ENCODE measurements at places on chromosomes 4 and X.

GRCh38 chrX:128020701-128021100 is 31.5 kb downstream of the ACTRT1 start:
- no peak for DNase-seq

DNA sequence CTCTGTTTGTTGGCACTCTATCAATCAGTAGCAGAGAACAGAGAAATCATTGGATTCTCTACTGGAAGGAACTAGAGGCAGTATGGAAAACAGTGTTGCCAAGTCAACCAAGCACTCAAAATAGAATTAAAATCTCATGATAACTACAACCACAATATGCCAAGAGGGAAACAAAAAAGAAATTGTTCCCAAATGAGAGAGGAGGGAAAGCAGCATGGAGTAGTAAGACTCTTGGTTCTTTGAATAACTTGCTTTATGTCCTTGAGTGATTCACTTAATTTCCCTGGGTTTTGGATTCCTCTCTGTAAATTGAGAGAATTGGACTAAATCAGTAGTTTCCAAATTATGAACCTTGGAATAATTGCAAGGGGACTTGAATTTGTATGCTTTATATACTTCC is 285.5 kb upstream of the ANKRD50 start:
- no peak for DNase-seq

GRCh38 chr4:7199771-7200441 is 7.6 kb downstream of the SORCS2 start:
- no peak for DNase-seq

DNA sequence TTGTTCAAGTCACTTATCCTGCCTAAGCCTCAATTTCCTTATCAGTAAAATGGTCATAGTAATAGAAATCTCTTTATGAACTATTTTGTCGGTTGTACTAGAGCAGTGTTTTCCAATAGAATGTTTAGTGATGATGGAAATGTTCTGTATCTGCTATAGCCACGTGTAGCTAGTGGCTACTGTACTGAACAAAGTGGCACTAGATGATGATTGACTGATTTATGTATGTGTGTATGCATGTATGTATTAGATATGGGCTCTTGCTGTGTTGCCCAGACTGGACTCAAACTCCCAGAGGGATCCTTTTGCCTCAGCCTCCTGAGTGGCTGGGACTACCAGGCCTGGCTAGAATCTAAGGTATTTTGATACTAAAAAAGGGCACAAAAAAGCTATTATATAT is 24.7 kb upstream of the SLC9B1 start:
- DNase-seq: no peak

DNA sequence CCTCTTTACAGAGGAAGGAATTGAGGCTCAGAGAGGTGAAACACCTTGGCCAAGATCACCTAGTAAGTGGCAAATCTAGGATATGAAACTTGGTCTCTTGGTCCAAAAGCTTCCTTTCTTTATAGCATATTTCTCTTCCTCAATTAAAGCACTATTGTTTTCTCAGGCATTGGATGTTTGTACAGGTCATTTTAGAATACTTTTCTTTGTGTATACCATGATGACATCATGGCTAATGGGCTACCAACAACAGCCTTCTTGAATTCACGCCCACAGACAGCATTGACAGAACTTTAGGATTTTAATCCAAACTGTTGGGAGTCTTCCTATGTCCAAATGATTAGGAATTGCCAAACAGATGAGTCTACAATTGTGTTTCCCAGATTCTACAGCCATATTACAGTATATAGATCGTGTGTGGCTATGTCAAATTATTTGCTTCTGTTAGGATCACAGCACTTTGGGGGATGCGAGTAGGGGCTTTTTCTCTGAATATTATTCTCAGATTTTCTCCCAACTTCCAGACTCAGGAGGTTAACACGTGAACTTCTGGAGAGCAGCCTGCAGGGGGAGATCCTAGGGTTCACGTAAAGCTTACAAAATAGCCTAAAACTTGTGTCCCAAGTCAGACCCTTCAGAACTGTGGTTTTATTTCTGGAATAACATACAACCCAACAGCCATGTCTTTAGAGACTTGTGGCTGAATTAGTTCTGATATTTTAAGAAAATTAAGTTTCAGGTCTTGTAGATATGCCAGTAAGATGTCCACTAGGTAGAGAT is 191.8 kb downstream of the SHROOM3 start:
- DNase-seq: no peak

DNA sequence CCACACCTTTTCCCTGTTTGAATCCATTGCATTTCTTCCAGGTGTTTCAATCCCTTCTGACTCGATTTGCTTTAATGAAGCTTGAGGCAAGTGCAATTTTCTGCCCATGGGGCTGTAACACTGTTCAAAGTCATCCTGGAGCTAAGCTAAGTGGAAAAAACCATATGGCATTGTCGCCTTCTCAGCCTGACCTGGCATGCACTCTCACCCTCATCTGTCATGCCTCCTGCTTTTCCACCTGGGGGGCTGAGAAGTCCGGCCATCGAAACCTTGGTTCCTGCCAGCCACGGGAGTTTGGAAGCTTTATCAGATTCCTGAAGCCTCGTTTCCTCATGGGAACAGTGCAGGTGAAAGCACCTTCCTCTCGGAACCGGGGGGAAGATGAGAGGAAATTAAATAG is 38.2 kb downstream of the WFS1 start:
- no peak for DNase-seq

GRCh38 chrX:41192880-41193279 is 107.6 kb downstream of the USP9X start:
- no peak for DNase-seq

DNA sequence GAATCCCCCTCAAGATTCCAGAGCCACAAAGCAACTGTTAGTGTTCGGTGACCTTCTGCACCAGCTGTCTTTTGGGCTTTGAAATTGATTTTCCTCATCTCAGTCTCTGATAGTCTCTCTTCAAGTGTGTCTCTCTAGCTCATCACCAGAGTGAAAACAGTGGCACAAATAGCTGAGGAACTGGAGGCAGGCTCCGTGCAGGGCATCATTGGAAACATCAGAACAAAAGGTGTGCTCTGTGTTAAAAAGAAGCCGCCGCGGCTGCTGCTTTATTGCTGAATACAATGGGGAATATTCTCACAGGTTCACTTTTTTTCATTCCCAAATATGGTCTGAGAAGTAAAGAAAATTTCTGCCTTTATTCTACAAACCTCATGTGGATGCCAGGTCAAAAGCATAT is 297.5 kb downstream of the DCTD start:
- no peak for DNase-seq

- peak; percentile 43 for DNase-seq
Measured at GRCh38 chr4:182093431-182093831, 149.8 kb upstream of the TENM3 start.

GRCh38 chr4:162364651-162365050 is 200.9 kb upstream of the FSTL5 start:
- DNase-seq: no peak

- peak; percentile 42 for DNase-seq
Measured at GRCh38 chr4:1041147-1041935, 29.9 kb downstream of the FGFRL1 start.
